ENCODE measurements at places on chromosomes 12 and 14.

GRCh38 chr12:71548893-71549292, 109.3 kb downstream of the LGR5 start:
- DNase-seq: no peak

DNA sequence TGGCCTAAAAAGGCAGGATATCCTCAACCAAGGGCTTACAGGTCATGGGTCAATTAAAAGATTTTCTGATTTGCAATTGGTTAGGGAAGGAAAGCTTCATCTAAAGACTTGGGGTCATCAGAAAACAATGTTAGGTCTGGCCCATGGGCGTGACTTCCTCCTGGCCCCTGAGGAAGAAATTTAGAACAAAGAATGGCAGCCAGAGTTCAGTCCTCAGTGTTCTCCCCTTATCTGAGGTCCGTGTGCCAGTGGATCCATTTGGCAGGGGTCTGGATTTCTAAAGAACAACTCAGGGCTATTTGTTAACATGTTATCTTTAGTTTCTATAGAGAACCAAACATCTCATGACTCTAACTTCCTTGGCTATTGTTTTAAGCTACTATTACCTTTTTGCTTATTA, 27.8 kb upstream of the NFYB start:
- no peak for DNase-seq

GRCh38 chr12:84157170-84157569, 755.4 kb downstream of the SLC6A15 start:
- DNase-seq: no peak

- DNase-seq: no peak
Measured at GRCh38 chr14:61494018-61494417, 172.6 kb downstream of the PRKCH start.

DNA sequence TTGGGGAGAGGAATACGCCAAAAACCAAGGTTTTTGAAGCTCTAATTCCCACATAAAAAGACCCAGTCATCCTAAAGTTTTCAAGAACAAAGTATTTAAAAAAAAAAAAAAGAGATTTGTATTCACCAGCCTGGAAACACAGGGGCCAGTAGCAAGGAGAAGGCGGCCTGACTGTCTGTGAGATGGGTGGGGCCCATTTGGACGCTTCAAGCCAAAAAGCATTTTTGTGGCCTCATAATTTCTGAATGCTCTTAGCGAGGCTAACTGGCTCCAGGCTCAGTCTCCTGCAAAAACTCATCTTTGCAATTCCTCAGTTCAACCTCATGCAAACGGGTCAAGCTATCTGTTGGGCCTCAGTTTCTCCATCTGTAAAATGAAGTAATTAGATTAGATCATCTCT, 514.1 kb downstream of the MED13L start:
- DNase-seq: no peak

- no peak for DNase-seq
Measured at GRCh38 chr14:73241481-73242165, 4.3 kb downstream of the PAPLN start.

DNA sequence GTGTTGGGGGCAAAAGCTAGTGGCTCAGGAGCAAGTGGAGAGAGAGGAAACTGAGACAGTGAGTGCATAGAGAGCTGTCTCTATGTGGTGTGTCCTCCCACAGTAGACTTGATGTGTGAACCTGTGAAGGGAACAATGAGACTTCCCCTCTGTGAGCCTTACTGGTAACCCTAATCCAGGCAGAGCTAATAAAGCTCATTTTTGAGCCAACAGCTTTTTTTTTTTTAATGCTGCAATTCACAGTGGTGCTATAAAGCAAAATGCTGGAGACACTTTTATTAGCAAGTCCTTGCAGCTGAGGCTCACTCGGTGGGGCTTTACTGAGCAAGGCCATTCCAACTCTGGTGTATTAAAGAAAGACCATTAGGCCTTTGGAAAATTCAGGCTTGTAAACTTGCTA, 26.9 kb downstream of the FBXW8 start:
- no peak for DNase-seq

- no peak for DNase-seq
Measured at GRCh38 chr12:25717552-25717951, 164.5 kb upstream of the LMNTD1 start.

DNA sequence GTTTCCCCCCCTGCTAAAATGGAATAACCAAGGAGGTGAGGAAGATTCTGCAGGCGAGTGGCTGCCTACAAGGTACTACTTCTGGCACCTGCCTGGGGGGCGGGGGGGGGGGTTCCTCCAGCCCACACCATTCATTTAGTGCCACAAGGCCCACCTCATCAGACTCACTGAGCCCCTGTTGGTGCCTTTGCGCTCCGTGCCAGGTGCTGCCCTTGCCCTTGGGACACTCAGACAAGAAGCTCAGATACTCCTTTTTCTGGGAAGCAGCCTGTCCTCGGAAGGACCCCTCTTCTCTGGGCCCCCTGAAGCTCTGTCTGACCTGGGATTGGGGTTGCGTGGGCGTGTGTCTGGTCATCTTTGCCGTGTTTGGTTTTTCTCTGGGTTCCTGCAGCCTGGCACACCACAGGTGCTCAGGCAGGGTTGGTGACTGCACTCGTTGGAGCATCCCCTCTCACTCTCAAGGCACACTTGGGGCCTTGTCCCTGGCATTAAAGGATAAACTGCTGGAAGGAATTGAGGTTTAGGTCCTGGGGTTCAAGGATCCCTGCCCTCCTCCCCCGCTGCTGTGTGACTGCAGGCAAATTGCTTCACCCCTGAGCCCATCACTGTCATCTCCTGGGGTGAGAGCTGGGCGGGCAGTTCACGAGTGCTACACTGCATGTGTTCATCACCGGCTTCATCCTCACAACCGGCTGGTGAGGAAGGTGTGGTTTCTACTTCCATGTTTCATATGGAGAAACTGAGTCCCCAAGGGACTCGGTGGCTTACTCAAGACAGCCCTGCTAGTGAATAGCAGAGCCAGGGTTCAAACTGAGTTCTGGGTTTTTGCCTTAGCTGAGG, 16.9 kb downstream of the FAM222A start:
- DNase-seq: no peak
